Osteocyte (in vitro differentiated cells): ENCODE measurements at places on chromosomes 5 and 9. TPM values are rescaled to one million over a fixed set of nuclear protein-coding genes. Genes with fewer than 3 reads are reported as not detected.

DNA sequence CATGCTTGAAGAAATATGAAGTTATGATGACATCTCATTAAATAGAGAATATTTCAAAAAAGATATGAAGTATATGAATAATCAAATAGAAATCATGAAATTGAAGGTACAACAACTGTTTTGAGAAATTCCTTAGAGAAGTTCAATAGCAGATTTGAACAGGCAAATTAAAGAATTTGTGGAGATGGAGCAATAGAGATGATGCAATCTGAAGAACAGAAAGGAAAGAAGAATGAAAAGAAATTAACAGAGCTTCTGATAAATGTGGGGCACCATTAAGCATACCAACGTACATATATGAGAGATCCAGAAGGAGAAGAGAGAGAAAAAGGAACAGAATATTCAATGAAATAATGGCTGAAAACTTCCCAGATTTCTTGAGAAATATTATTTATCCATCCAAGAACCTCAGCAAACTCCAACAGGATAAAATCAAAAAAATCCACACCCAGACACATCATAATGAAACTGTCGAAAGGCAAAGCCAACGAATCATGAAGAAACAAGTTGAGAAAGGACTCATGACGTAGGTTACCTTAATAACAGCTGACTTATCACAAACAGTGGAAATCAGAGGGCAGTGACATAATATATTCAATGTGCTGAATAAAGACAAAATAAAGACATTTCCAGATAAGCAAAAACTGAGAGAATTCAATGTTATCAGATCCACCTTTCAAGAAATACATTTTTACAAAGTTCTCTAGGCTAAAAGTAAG lies 297.2 kb upstream of the TARS1 start:
- no peak overlapping the region for H3K4me3 ChIP-seq
- peaks cover 4% of the 10 kb centered on the region for H3K36me3 ChIP-seq
- DNase-seq, result no peak
- H3K27ac ChIP-seq, result no peak overlapping the region
- no peaks in the 10 kb centered on the region for H3K27me3 ChIP-seq

DNA sequence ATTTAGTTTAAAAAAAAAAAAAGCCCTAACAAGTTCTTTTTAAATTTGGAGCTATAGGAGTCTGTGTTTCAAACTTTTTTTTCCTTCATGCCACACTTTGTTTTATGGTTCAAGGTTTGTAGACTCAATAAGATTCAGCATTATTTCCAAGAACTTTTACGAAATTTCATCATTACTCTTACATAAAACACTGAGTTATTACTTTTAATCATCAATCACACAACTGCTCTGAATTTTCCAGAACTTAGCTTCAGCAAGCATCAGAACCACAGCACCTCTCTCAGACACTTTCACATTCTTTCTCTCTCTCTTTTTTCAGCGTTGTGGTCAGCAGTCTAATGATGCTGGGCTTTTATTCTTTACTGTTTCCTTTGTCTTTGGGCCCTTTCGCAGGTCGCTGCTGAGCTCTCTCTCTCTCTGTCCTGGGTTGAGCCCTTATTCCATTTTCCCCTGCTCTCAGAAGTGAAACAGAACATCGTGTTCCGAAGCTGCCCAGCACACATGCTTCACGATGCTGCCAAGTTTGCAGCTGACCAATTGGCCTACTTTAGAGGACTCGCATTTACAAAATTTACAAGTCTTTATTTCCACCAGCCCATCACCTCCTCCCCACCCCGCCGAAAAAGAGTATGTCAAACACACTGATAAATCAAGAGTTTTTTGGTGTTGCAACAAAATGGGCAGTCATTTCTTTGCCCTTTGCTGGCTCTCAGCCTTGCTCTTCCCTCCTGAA lies 44.6 kb upstream of the PIK3R1 start:
- peak overlapping the region; percentile 47 for H3K4me3 ChIP-seq
- DNase-seq, result no peak
- no peak overlapping the region for H3K27ac ChIP-seq
- H3K36me3 ChIP-seq, result no peaks in the 10 kb centered on the region

GRCh38 chr5:90940227-90940995 lies 381.8 kb downstream of the ADGRV1 start:
- H3K27me3 ChIP-seq, result no peaks in the 10 kb centered on the region
- H3K4me3 ChIP-seq, result no peak overlapping the region
- no peak for DNase-seq
- peaks cover 4% of the 10 kb centered on the region for H3K4me1 ChIP-seq
- H3K27ac ChIP-seq, result no peak overlapping the region

DNA sequence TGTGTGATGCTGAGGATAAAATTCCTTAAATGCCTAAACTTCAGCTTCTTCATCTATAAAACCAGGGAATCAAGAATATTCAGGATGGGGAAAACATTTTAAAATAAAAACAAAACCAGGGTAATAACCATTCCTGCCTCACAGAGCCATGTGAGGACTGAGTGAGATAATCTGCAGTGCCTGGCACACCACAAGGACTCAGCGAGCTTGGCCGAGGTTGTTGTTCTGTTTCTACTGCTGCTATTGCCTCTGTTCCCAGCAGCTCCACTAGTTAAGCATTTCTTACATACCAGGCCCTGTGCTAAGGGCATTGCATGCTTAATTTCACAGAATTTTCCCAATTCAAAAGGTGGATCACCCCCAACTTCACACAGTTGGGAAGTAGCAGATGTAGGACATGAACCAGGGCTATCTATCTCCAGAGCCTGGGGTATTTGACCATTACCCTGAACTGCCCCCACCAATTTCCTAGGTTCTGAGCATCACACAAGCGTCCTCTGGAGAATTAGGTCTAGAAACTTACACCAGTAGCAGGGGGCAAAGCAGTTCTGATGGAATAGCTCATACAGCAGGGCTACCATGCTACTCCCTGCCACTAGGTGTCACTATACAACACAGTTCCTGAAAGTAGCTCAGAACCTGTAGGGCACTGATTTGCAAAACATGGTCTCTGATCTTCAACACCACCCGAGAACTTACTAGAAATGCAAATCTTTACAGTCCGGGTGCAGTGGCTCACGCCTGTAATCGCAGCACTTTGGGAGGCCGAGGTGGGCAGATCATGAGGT lies 74.3 kb downstream of the LRSAM1 start:
- no peak overlapping the region for H3K4me3 ChIP-seq
- H3K27me3 ChIP-seq, result no peaks in the 10 kb centered on the region
- H3K27ac ChIP-seq, result peak overlapping the region; percentile 83
- no peak for DNase-seq

DNA sequence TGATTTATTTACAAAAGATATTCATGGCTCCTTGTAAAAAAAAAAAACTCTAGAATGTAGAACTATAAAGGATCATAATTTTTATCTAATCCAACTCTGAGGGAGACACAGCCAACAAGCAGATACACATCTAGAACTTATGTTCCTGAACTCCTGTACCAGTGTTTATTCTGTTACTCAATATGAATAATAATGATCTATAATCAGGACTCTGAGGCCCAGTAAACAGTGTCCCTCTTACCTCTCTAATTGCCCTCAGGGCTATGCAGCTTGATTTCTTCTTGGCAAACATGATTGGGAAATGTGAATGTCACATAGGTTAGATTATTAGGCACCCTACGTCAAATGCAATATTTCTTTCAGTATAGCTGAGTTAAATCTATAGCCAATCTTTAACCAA lies 391.6 kb upstream of the RPS23 start:
- no peak overlapping the region for H3K27ac ChIP-seq
- no peak for DNase-seq
- no peak overlapping the region for H3K4me3 ChIP-seq
- H3K4me1 ChIP-seq, result no peaks in the 10 kb centered on the region
- no peaks in the 10 kb centered on the region for H3K36me3 ChIP-seq

DNA sequence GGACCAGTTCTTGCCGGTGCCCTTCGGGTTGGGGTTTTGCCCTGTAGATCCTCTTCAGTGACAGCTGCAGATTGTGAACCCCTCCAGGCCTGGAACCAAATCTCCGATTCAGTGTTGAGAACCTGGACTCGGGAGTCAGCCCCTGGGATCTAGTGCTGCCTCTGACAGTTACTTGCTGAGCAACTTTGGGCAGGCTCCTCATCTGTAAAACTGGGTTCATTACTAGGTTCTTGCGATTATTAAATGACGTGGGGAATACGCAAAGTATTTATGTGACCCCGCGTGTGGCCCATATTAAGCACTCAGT lies 600 bp downstream of the ERCC6L2 start:
- no peak overlapping the region for H3K27ac ChIP-seq
- H3K4me3 ChIP-seq, result no peak overlapping the region
- H3K36me3 ChIP-seq, result peaks cover 15% of the 10 kb centered on the region
- peaks cover 27% of the 10 kb centered on the region for H3K4me1 ChIP-seq

GRCh38 chr5:58188262-58188651 lies 271.6 kb downstream of the PLK2 start:
- no peak overlapping the region for H3K4me3 ChIP-seq
- no peaks in the 10 kb centered on the region for H3K27me3 ChIP-seq
- H3K36me3 ChIP-seq, result no peaks in the 10 kb centered on the region
- DNase-seq, result no peak
- no peak overlapping the region for H3K27ac ChIP-seq
- peaks cover 10% of the 10 kb centered on the region for H3K4me1 ChIP-seq

GRCh38 chr5:68347536-68347935 lies 132.0 kb downstream of the PIK3R1 start:
- DNase-seq, result no peak
- H3K4me1 ChIP-seq, result peaks cover 3% of the 10 kb centered on the region
- H3K4me3 ChIP-seq, result no peak overlapping the region
- H3K27me3 ChIP-seq, result no peaks in the 10 kb centered on the region
- no peak overlapping the region for H3K27ac ChIP-seq

FGD3 gene
- total RNA-seq, result not detected in 2 replicates

GRCh38 chr5:32275396-32275741 lies 37.4 kb downstream of the MTMR12 start:
- H3K4me3 ChIP-seq, result no peak overlapping the region
- DNase-seq, result no peak
- peaks cover 16% of the 10 kb centered on the region for H3K36me3 ChIP-seq
- H3K4me1 ChIP-seq, result peaks cover 42% of the 10 kb centered on the region
- no peaks in the 10 kb centered on the region for H3K27me3 ChIP-seq

- peaks cover 5% of the 10 kb centered on the region for H3K4me1 ChIP-seq
- no peaks in the 10 kb centered on the region for H3K27me3 ChIP-seq
Measured at GRCh38 chr5:19855931-19856330, 132.1 kb downstream of the CDH18 start.

CERCAM gene
- total RNA-seq, result 128 and 132 TPM in 2 replicates

C5orf46 gene
- not detected in 2 replicates for total RNA-seq

LMAN2 gene
- 102 and 109 TPM in 2 replicates for total RNA-seq

GRCh38 chr5:175579742-175580432 lies 78.0 kb upstream of the HRH2 start:
- no peaks in the 10 kb centered on the region for H3K4me1 ChIP-seq
- no peaks in the 10 kb centered on the region for H3K36me3 ChIP-seq
- H3K27ac ChIP-seq, result no peak overlapping the region
- H3K4me3 ChIP-seq, result no peak overlapping the region
- DNase-seq, result no peak
- H3K27me3 ChIP-seq, result no peaks in the 10 kb centered on the region

ACTBL2 gene
- total RNA-seq, result not detected in 2 replicates

GRCh38 chr9:4979239-4979638 lies 5.8 kb upstream of the JAK2 start:
- H3K4me3 ChIP-seq, result no peak overlapping the region
- peaks cover 34% of the 10 kb centered on the region for H3K4me1 ChIP-seq
- H3K27ac ChIP-seq, result peak overlapping the region; percentile 11
- DNase-seq, result no peak

KIF20A gene
- 14.7 and 16.4 TPM in 2 replicates for total RNA-seq
